ENCODE measurements at places on chromosomes 5 and 9. TPM values are rescaled to one million over a fixed set of nuclear protein-coding genes. Genes with fewer than 3 reads are reported as not detected.

The DNAH5 gene
- total RNA-seq, result 0.35 TPM

DNA sequence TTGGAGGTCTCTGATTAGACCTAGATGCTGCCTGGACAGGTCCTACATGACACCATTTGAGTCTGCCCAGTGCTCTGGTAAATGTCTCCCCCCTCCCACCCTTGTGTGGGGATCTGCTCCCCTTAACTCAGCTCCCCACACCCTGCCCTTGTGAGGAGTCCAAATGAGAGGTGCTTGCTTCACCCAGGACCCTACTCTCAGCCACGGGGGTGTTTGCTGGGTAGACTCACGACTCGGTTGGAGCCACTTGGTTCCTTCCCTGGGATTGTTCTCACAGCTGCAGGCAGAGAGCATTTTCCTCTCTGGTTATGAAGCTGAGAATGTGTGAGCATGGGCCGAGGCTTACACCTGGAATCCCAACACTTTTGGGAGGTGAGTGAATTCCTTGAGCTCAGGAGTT, 204.7 kb downstream of the CDK5RAP2 start:
- DNase-seq, result peak; percentile 64

GRCh38 chr9:116671605-116672004, 15.5 kb upstream of the TRIM32 start:
- no peak for DNase-seq

DNA sequence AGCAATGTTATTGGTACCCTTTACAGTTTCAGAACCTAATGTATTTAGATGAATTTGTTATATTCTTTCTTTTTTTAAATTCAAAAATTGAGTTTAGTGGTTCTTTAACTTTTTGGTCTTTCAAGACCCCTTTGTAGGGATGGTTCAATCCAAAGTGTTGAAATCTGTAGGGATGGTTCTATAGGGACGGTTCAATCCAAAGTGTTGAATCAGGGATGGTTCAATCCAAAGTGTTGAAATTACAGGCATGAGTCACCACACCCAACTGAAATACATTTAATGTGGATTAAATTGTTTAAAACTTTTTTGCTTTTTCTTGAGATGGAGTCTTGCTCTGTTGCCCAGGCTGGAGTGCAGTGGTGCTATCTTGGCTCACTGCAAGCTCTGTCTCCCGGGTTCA, 30.6 kb downstream of the SNX2 start:
- no peak for DNase-seq

GRCh38 chr9:35760651-35761050, 6.6 kb upstream of the MSMP start:
- DNase-seq, result no peak

DNA sequence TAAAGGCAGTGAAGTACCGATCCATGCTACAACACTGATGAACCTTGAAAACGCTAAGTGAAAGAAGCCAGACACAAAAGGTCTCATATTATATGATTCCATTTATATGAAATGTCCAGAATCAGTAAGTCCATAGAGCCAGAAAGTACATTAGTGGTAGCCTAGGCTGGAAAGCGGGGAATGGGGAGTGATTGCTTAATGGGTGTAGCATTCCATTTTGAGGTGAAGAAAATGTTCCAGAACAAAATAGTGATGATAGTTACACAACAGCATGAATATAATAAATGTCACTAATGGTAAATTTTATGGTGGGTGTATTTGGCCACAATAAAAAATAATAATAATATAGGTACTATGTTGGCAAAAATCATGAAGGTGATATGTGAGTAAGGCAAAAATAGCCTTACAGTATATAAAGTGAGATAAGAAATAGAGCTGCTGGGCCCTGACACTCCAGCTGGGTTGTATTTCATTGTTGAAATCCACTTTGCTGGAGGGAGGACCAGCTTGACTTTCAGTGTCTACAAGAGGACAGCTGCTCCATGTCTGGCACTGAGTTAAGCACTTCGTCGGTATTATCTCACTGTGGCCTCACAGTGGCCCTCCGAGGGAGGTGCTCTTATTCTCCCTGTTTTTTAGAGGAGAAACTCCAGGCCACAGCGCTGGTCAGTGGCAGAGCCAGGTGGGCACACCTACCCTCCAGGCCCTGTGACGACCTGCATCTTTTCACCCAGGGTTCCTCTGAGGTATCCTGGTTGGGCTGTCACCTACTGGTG, 22.4 kb upstream of the ANGPTL2 start:
- no peak for DNase-seq

DNA sequence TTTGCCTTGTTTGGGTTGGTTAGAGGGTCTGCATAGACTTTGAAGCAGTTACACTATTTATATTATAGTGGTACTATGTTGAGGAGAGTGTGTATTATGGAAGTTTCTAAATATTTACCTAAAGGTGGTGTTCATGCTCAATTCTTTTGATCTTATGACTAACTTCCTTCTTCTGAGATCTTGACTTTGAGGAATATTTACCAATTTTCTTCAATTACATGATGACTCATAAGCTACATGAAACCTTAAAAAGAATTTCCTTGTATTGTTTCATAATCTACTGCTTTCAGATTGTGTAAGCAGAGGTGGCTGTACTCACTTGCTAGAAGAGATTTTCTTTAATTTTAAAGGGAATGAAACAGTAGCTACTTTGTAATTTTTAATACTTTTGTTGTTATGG, 276.1 kb downstream of the TAF11L14 start:
- no peak for DNase-seq

GRCh38 chr5:168162464-168162863, 129.0 kb upstream of the WWC1 start:
- DNase-seq, result peak; percentile 62

The FGD3 gene
- 2.6 TPM for total RNA-seq

- no peak for DNase-seq
Measured at GRCh38 chr9:86672301-86672700, 275.0 kb downstream of the GAS1 start.

The CER1 gene
- not detected for total RNA-seq

GRCh38 chr5:173742432-173742816, 126.0 kb upstream of the BOD1 start:
- DNase-seq, result no peak

The GRM6 gene
- total RNA-seq, result not detected

DNA sequence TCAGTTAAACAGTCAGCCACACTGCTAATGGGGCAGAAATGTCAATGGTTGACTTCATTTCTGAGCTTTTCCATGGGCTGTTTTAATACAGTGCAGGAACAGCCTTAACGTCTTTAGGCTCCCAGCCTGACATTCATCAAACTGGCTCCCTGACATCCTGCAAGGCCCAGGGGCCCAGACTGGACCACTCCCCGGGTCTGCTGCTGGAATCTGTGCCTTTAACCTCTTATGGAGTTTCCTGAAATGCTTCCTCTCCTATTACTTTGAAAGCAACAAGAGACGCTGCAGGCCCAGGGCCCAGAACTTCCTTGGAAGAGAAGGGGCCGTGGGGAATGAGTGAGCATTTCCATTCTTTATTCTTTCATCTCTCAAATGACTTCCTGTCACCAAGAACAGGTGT, 216.8 kb upstream of the PANK3 start:
- peak; percentile 54 for DNase-seq

DNA sequence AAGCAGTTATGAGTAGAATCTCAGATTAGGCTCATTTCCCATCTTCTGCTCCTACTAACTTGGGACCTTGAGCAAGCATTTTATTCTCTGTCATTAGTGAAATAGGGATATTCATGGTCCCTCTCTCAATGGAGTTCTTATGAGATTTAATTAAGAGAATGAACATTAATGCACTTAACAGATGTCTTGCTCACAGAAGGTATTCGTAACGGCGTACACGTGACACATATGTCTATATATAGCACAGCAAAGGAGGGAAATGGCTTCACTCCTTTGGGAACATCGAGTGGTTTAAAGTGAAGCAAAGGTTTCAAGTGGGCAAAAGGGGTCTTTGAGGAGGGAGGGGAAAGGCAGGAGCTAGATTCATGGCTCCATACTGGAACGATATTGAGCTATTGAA, 24.6 kb downstream of the KDM4C start:
- no peak for DNase-seq
